WERI-Rb-1 (cell line): ENCODE measurements at places on chromosomes 3 and 15.

DNA sequence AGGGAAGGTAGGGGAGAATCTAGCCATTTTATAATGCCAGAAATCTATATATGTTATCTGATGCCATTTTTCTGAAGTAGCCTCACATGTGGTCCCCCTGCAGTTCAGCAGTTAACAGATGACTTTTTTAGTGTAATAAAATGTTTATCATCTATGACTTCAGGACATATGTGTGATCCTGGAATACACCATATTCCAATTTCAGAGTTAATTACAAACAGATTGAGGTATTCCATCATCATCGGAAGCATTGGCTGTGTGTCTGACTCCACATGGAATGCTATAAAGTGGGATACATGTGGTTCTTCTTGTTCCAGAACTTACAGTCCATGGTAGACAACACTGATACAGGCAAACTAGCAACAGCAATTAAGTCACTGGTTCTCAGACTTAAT, 45.9 kb upstream of the LIMD1 start:
- DNase-seq, result no peak

- DNase-seq, result no peak
Observed at GRCh38 chr15:101158166-101159095, 93.4 kb downstream of the CHSY1 start.

GRCh38 chr3:45153658-45154437, 7.7 kb upstream of the CDCP1 start:
- DNase-seq, result no peak

- DNase-seq, result no peak
Observed at GRCh38 chr3:55571216-55571813, 84.2 kb upstream of the WNT5A start.

- DNase-seq, result no peak
Observed at GRCh38 chr15:75884041-75884440, 19.6 kb upstream of the FBXO22 start.

GRCh38 chr15:67124111-67124510, 58.7 kb downstream of the SMAD3 start:
- no peak for DNase-seq

- no peak for DNase-seq
Observed at GRCh38 chr15:100114100-100114499, 227.7 kb downstream of the ADAMTS17 start.

DNA sequence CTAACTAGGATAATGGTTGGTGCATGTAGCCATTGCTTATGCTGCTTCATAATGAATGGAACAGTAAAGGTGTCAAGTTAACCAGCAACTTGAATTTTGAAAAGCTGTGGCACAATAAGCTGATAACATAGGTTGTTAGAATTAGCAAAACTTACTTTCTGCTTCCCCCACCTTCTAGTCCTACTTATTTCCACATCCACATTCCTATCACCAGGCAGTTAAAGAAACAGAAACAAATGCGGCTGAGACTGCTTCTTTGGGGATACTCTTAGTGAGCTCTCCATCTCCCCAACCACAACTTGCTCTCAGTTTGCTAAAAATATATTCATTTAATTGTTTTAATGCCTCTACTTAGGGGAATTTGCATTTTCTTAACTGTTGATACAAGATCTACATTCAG, 215.1 kb downstream of the TIGIT start:
- DNase-seq, result no peak

- DNase-seq, result no peak
Observed at GRCh38 chr3:23051240-23052140, 151.6 kb upstream of the UBE2E2 start.

DNA sequence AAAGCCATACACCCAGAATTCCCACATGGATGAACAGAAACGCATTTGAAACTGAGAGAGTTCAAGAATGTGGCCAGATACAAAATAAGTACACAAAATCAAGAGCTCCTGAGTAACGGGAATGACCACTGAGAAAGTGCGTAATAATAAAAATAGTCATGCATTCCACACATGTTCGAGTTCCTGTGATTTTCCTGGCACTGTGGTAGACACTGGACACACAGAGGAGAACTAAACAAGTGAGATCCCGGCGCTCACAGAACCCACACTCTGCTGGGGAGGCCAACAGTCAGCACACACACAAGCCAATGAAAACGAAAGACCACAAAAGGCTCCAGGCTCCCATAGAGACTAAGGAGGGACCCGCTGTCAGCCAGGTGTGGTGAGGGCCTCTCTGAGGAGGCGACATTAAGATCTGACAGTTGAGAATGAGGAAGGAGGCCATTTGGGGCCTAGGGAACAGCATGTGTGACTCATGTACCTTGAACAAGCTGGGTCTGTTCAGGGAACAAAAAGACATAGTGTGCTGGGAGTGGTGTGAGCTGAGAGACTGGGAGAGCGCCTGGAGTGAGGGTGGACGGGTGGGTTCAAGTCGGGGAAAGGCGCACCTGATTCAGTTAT, 5.1 kb downstream of the FAM107A start:
- no peak for DNase-seq

DNA sequence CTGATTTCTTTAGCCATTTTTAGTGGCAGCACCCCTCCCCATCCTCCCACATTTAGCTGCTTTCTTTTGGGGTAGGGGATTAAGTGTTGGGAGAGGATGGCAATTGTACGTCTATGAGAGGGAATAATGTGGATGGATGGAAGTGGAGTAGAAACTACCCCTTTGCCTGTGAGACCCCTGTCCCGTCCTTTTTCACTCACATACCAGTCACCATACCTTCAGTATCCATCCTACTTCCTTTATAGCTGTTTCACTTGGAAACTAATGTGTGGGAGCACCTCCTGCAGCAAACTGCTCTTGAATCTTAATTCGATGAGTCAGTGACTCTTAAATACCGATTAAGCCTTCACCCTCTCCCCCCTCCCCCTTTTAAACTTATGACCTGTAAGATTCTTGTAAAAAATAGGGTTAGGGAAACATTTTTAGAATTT, 730 bp downstream of the SPRED1 start:
- DNase-seq, result peak; percentile 12

- peak; percentile 92 for DNase-seq
Observed at GRCh38 chr3:56467108-56467507, 1.2 kb downstream of the ERC2 start.

- no peak for DNase-seq
Observed at GRCh38 chr3:70248856-70249255, 63.6 kb downstream of the MDFIC2 start.

- no peak for DNase-seq
Observed at GRCh38 chr3:43035801-43036365, 56.8 kb downstream of the GASK1A start.

DNA sequence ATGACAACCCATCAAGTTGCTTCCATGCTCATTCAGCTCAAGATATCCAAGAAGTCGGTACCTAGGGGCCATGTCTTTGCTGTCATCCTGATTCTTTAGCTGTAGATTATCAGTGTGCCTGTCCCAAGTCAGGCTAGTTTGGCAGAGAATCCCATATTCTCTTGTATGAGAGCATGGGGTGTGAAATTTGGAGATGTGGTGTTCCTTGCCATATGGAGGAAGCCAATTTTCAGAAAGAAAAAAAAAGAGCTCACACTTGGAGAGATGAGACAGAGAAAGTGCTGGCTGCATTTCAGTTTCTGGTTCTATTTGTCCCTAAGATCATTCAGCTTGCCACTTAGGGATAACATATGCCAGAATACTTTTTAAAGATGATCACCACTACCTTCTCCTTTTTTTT, 52.3 kb upstream of the SLC4A7 start:
- DNase-seq, result no peak

GRCh38 chr3:150306906-150307305, 101.2 kb upstream of the TSC22D2 start:
- no peak for DNase-seq

- no peak for DNase-seq
Observed at GRCh38 chr3:50637945-50638344, 21.0 kb downstream of the MAPKAPK3 start.

DNA sequence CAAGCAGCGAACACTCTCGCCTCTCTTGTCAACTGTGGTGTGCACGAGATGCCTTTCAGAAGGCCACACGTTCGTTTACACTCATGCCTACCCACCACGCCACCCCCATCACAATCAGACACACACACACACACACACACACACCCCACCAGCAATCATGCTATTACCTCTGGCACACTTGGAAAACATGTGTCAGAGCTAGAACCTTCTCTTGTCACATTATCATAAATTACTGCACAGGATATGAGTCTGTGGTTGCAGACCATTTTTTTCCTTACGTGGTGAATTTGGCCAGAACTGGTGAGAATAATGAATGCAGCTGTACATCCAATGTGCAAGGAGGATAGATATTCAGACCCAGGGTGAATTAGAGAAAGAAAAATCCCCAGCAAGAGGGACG, 52.4 kb downstream of the TRIM69 start:
- DNase-seq, result no peak

DNA sequence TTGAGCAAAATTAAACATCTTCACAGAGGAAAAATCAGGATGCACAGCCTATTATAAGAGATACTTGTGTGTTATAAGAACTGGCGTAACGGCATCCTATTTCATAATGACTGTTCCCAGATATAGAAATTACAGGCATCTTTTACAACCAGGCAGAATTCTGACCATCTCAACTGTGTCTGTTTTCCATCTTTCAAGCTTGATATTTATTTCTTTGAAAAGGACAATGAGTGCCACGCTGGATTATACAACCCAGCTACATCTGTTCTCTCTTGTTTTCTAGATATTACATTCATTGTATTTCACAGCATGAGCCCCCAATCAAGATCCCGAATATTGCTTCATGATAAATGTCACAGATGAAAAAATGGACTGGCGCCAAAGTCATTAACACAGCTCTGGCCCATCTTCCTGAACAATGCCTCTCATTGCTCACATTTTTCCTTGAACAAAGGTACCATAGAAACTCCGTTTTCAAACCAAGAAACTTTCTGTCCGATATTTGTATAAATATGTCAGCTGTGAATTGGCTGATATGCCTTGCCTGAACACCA, 420.6 kb downstream of the TBL1XR1 start:
- DNase-seq, result no peak

- no peak for DNase-seq
Observed at GRCh38 chr15:50593761-50594160, 47.3 kb upstream of the USP50 start.

- DNase-seq, result no peak
Observed at GRCh38 chr15:58523634-58524033, 91.8 kb downstream of the LIPC start.

DNA sequence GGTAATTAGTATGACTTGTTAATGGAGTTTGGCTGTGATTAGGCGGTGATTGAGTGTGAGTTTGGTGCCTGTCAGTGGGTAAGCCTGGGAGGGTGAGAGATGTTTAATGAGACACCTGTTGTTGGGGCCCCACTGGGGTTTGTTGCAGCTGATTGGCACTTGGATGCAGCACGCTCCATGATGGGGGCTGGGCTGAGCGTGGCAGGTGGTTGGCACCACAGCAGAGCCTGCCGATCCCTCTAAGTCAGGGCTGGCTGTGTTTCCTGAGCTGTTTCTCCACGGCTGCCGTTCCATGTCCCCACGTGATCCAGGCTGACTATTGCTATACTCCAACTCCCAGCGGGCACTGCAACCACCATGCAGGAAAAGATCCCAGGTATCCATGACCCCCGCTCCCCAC, 93.5 kb upstream of the ARRDC4 start:
- no peak for DNase-seq

DNA sequence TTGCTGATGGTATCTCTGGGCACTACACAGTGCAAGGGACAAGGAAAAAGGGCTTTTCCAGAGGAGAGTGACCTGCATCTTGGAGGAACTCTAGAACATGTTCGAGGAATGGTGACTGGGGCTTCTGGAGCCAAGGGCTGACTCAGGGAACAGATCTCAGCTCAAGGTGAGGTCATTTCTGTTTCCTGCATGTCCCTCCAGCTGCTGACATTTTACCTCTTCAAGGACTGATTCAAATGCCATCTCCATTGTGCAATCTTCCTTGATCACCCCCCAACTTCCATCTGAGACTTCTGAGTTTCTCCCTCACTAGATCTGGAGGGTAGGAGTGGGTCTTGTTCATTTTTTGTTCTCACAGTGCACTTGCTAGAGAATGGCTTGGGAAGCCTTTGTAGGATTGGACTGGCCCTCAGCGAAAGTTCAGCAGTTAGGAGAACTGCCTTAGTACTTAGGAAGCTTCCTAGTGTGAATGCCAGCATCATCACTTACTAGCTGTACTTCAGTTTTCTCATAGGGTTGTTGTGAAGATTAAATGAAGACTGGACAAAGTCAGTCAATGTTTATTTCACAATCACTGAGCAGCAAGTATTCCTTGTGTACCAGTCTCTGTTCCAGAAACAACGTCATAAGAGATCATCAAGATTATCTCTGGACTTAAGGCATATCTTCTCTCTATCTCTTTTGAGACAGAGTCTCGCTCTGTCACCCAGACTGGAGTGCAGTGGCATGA, 2.6 kb upstream of the IDH3A start:
- DNase-seq, result no peak

- DNase-seq, result no peak
Observed at GRCh38 chr3:156840826-156841689, 14.9 kb downstream of the LEKR1 start.

DNA sequence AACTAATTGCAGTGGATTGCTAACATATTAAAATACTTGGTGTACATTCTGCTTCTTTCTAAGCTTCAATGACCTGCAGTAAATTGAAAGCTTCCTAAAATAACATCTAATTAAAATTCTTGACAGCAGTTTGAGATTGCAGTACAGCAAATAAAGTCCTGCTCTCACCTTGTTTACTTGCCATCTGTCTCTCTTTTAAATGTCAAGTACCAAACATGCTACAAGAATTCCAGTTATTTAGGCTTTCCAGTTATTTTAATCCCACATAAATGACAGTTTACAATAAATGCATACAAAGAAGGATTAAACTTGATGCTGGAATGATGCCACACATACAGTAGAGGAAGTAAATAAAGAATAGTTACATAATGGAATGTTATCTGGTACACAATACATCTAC, 33.2 kb downstream of the CBLB start:
- no peak for DNase-seq

GRCh38 chr3:149581248-149581647, 76.6 kb downstream of the WWTR1 start:
- no peak for DNase-seq

- DNase-seq, result no peak
Observed at GRCh38 chr3:115562636-115563267, 60.6 kb upstream of the GAP43 start.
